Mesendoderm (in vitro differentiated cells): ENCODE measurements at places on chromosomes 7 and 10.

- H3K27ac ChIP-seq: no peak overlapping the region
- H3K36me3 ChIP-seq: no peaks in the 10 kb centered on the region
- H3K27me3 ChIP-seq: no peaks in the 10 kb centered on the region
- peak; percentile 86 for DNase-seq
- H3K4me3 ChIP-seq: no peak overlapping the region
Measured at GRCh38 chr7:112869111-112869774, 79.0 kb upstream of the TMEM168 start.

- no peak overlapping the region for H3K27ac ChIP-seq
- no peak overlapping the region for H3K4me3 ChIP-seq
- no peaks in the 10 kb centered on the region for H3K36me3 ChIP-seq
- no peaks in the 10 kb centered on the region for H3K4me1 ChIP-seq
- no peak for DNase-seq
- H3K27me3 ChIP-seq: no peaks in the 10 kb centered on the region
Measured at GRCh38 chr10:34153663-34154382, 661.3 kb downstream of the PARD3 start.

DNA sequence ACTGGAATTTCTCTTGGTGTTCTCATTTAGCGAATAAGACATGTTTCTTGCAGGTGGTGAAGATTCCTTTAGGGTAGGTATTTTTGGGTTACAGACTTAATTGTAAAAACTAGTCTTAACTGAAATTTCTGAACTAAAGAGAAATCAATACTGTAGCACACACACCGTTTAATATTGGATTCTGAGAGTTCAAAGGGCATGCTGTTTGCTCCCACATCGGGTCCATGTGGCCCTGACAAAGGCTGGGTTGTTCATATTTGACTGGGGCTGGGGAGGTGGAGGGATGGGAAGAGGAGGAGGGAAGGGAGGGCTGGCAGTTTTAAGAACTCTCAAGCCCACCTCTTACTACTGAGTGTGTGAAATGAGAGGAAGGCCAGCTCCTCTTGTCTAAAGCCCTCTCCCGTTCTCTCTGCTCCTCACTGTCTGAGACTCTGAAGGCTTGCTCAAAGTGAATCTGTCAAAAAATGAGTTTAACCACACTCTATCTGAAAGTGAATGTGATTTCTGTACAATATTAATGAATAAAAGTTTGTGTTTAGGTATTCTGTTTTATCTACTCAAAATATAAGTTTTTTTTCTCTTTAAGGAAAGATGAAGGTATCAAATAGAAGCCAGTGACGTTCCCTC, 40.0 kb upstream of the RHEB start:
- H3K27me3 ChIP-seq: no peaks in the 10 kb centered on the region
- no peak overlapping the region for H3K4me3 ChIP-seq
- H3K27ac ChIP-seq: no peak overlapping the region
- no peaks in the 10 kb centered on the region for H3K4me1 ChIP-seq

- no peaks in the 10 kb centered on the region for H3K36me3 ChIP-seq
- no peak overlapping the region for H3K4me3 ChIP-seq
- peaks cover 71% of the 10 kb centered on the region for H3K27me3 ChIP-seq
- H3K27ac ChIP-seq: no peak overlapping the region
- H3K4me1 ChIP-seq: peaks cover 9% of the 10 kb centered on the region
- DNase-seq: no peak
Measured at GRCh38 chr10:100729862-100730724, 15.3 kb upstream of the PAX2 start.

DNA sequence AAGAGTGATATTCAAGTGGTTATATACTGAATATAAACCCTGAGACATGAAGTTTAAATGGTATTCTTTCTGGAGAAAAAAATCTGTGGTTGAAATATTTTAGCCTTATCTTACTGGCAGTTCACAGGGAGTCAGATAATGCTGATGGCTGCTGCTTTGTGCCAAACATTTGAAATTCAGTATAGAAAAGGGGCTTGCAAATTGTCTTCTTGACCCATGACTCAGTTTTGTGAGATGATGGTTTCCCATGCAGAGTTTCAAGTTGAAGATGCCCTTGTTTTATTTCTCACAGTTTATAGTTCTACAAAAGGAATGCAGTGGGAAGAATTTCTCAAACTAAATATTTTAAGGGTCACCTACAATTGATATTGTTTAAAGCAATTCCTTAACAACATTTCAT, 251.1 kb upstream of the MEOX2 start:
- H3K4me3 ChIP-seq: no peak overlapping the region
- H3K27ac ChIP-seq: no peak overlapping the region
- H3K4me1 ChIP-seq: no peaks in the 10 kb centered on the region
- DNase-seq: peak; percentile 8

DNA sequence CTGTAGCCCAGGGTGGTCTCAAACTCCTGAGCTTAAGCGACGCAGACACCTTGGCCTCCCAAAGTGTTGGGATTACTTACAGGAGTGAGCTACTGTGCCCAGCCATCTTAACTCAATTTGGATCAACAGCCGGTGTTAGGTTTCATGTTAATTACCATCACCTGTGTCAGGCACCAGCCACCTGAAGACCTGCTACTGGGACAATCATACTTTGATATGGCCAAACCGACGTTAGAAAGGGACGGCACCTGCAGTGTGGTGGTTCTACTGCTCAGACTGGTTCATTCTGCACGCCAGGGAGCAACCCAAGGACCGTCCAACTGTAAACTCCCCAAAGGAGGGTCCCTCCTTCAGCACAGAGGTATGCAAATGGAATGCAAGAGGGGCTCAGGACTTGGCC, 74.2 kb upstream of the CYTH3 start:
- peak; percentile 33 for DNase-seq
- H3K27ac ChIP-seq: no peak overlapping the region
- no peaks in the 10 kb centered on the region for H3K36me3 ChIP-seq
- H3K4me1 ChIP-seq: no peaks in the 10 kb centered on the region
- no peak overlapping the region for H3K4me3 ChIP-seq

GRCh38 chr10:129483430-129484010, 16.5 kb downstream of the MGMT start:
- H3K4me3 ChIP-seq: no peak overlapping the region
- DNase-seq: peak; percentile 33
- H3K27me3 ChIP-seq: no peaks in the 10 kb centered on the region
- H3K27ac ChIP-seq: no peak overlapping the region
- H3K36me3 ChIP-seq: no peaks in the 10 kb centered on the region
- no peaks in the 10 kb centered on the region for H3K4me1 ChIP-seq

DNA sequence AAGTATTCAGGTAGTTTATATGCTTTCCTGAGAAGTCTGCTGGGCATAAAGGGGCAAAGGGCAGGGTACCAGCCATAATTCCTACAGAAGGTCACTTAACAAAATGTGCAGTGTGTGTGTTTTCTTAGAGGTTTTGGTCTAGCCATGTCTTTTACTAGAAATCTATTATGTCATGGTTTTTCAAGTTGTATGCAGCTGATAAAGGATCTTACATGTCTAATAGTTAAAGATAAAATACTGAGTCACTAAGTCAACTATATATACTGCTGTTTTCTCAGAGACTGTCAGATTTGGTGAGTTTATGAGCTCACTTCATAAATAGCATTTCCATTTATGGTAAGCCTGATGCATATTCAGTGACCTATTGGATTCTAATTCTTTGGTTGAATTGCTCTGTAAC, 7.7 kb downstream of the CASP2 start:
- no peak for DNase-seq
- H3K36me3 ChIP-seq: peaks cover 27% of the 10 kb centered on the region
- no peaks in the 10 kb centered on the region for H3K4me1 ChIP-seq
- no peaks in the 10 kb centered on the region for H3K27me3 ChIP-seq
- no peak overlapping the region for H3K4me3 ChIP-seq
- H3K27ac ChIP-seq: no peak overlapping the region

- H3K27me3 ChIP-seq: no peaks in the 10 kb centered on the region
- no peaks in the 10 kb centered on the region for H3K4me1 ChIP-seq
- no peaks in the 10 kb centered on the region for H3K36me3 ChIP-seq
- DNase-seq: no peak
- H3K4me3 ChIP-seq: no peak overlapping the region
Measured at GRCh38 chr7:158403013-158403821, 184.4 kb downstream of the PTPRN2 start.
